NCI-H748 treated with DMSO at 0.1 percent for 48 hours (cell line): ENCODE measurements at places on chromosomes 2 and 18.

DNA sequence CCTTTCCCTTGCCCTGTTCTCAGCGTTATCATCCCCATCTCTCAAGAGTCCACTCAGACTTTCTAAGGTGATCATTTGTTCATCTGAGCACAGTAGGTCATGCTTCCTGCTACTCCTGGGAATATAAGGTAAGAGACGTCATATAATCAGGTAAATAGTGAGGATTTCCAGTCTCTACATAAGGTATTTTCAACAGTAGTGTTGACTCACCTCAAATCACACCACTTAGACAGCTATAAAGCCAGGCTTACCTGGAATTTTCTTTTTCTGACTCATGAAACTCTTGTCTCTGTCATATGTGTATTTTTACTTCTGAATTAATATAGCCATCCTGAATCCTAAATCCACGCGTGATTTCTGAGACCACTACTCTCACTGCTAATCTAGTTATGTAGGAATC lies 443.2 kb downstream of the ARHGAP15 start:
- no peak for DNase-seq

DNA sequence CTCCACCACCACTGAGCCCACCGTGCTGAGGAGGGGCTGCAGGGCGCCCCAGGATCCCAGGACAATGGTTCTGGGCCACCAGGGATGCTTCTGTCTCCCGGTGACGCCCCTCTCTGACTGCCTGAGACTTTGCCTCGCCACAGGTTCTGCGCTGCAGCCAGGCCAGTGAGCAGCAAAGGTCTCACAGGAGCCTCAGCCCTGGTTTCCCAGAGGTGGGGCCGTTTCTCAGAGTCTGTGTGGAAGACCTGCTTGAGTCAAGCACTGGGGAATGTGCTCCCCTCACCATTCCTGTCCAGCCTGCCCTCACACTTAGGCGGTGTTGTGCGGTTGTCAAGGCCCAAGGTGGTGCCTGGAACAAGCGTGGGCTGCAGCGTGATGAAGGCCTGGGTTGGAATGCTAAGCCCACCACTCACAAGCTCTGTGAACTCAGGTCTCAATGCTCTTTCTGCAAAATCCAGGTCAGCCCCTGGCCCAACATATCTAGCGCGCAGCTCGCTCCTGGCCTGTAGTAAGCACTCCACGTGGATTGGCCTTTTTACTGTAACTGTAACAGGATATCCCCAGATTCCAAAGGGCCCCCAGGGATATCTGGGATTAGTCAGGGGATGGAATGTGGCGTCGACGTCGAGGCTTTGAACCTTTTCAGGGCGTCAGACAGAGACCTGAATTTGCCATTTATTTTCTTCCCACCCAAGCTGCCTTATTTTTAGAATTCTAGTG lies 47.6 kb downstream of the PLB1 start:
- no peak for DNase-seq

GRCh38 chr2:126828491-126828890 lies 70.2 kb upstream of the TEX51 start:
- no peak for DNase-seq

DNA sequence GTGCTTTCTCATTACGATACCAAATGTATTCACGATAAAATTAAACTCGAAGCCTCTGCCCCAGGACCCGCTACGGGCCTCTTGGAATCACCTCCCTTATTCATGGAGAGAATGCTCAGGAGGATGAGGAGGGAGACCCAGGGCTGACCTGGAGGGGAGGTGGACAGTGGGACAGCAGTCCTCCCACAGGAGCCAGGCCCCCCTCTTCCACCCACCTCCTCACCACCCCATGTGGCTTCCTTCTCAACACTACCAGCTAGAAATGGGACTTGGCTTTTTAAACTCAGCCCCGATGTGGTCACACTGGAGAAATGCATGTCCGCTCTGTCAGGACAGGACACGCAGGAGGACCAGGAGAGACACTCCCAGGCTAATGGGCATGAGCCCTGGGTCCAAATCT lies 147.9 kb upstream of the ID2 start:
- DNase-seq = no peak

DNA sequence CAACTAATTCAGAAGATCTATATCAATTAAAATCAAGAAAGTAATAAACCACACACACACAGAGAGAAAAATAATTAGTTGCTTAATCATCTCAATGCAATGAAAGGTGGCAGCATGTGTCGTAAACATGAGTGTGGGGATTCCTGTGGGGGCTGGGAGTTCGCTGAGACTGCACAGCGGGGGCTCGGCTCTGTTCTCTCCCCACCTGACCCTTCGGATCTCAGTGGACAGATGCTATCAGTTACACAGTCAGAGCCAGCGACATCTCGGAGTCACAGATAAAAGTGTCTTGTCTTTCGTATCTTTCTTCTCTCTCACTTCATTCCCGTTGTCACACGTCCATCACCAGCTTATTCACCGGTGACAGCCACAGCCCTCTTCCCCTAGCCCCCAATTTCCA lies 37.1 kb downstream of the COLEC12 start:
- no peak for DNase-seq
